ENCODE measurements at places on chromosomes 2 and 18.

- no peak for DNase-seq
Observed at GRCh38 chr18:3690764-3691066, 240.7 kb downstream of the TGIF1 start.

DNA sequence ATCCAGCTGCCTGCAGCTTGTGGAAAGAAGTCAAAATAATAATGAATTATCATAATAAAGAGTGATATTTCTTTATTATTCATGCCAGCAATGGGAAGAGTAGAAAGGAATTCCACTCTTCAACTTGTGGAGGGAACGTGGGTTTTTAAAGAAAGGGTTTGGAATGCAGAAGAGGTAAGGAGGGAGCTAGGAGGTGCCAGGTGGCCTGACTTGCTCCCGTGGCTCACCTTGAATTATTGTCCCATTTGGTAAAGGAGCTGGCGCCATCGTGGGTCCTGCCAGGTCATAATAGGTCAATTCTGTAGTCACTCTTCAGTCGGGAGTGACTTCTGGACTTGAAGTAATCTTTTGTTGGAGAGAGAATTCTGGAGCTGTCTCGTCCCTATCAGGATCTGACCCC, 95.2 kb upstream of the BARD1 start:
- no peak for DNase-seq

DNA sequence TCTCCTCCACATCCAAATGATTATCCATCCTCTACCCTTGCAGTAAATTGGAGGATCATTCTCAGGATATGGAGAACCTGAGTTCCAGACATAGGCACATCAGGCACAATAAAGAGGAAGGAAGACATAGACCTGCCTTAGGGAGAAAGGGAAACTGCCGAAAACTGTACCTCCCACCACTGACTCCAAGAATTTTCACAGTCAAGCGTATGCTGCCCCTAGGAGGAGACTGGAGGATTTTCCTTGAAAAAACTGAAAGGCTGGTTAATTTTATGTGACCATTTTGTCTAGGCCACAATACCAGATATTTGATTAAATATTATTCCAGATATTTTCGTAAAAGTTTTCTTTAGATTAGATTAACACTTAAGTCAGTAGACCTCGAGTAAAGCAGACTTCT, 638.5 kb upstream of the PKDCC start:
- DNase-seq, result no peak

DNA sequence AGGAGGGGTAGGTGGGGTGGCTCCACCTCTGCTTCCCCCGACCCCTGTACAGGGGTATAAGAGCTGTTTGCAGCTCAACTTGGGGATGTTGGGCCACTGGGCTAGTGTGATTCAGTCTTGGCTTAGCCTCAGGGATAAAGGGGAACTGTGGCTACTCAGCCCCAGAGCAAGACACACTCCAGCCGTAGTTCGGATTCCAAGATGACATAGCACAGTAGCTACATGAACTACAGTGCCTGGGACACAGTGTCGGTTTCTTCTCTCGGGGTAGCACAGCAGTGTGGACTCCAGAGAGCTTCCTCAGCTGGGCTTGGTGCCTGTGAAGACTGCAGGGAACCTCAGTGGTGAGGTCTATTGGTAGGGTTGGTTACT, 21.1 kb downstream of the CARF start:
- DNase-seq, result no peak

- DNase-seq, result no peak
Observed at GRCh38 chr2:111118981-111119821, 1.5 kb upstream of the BCL2L11 start.

- DNase-seq, result peak; percentile 28
Observed at GRCh38 chr18:41642756-41643155, 312.3 kb upstream of the PIK3C3 start.

DNA sequence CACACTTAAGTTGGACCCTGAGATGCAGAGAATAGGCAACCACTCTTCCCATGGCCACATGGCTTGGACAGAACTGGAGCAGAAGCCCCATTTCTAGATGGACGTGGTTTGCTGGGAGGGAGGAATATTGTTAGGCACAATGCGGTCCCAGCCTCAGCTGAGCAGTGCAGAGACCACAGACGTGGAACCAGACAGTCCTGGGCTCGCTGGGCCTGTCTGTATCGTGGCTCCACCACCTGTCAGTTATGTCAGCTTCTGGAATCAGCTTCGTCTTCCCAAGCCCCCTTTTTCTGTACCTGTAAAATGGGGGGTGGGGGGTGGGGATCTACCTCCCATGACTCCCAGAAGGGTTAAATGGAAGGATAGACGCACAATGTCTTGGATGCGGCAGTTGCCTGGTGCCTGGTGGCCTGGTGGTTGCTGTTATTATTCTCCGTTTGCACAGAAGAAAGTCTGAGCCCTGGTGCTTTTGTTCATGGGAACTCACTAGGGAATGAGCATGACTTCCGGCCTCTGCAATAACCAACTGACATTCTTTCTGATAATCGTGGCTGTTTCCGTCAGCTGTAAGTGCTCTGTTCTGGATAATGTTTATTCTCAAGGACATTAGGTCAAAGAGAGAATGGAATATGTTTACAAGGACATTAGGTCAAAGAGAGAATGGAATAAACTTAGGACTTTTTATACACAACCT, 31.4 kb downstream of the COLEC11 start:
- DNase-seq, result no peak

DNA sequence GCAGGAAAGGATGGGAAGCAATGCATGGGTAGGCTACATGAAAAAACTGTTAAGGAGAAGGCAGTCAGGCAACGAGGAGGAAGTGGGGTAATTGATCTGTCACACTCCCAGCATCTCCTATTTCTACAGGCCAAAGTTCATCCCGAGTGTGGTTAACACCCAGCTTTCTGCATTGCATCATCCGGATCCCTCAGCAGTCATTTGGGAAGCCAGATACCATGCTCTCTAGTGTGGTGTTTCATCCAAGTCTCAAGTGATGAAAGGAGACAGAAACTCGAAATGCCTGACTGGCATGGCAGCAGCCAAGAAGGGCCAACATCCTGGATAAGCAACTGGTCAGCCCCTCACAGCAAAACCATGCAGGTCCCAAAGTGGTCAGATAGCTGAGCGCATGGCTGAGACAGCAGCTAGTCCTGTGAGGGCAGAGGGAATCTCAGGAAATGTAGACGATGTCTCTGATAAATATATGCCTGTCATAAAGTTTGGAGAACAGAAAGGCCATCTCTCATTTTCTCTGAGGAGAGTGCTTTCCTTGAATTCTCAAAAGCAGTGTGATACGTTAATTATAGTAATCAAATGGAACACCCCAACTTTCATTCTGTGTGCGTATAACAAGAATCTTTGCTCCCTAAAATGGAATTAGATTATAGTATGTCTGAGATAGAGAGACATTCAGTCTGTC, 24.8 kb upstream of the HNRNPA3 start:
- DNase-seq, result peak; percentile 80

DNA sequence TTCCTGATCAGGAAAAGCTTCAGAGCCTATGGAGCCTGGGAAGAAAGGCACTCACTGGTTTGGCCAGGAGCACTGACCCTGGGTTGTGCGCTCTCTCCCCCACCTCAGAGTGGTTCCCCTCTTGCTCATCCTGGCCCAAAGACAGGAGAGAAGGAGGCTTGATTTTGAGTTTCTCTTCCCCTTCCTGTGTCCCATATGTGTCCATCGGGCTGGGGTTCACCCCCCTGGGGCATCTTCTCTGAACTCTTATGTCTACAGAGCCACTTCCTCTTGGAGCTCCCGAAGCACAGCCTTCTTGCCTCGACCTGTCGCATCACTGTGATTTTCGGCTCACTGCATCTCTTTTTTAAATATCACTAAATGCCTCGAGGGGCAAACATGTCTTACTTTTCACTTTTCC, 692.3 kb downstream of the RNF144A start:
- no peak for DNase-seq

DNA sequence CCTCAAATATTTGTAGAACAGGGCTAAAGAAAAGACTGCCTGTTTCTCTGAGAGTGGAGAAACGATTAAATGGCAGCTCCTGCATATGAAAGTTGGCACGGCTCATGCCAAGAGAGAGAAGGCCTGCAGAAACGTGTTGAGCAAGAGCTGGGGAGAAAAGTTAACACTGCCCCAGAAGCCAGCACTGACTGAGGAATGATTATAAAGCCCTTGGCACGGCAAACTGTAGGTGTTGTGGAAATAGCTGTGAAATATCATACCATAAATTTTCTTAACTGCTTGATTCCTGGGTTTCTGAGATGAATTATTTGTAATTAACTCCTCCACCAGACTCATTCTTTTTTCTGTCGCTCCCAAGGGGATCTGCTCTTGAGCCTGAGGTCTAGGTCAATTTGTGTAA, 4.3 kb downstream of the FRZB start:
- DNase-seq, result no peak

DNA sequence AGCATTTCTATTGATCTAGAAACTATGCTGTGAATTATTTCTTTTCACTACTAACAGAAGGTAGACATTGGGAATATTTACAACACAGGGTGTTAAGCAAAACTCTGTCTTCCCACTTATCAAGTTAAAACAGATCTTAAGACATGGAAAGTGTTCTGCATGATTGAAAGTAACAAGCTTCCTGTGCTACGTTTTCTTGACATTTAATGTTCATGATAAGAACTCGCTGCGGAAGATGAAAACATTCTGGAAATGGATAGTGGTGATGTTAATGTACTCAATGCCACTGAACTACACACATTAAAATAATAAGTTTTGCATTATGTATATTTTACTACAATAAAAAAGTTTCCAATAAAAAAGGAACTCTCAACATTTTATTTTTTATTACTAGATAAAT, 74.4 kb upstream of the SCN7A start:
- no peak for DNase-seq

GRCh38 chr2:60247471-60247870, 306.0 kb downstream of the BCL11A start:
- DNase-seq, result no peak

- DNase-seq, result no peak
Observed at GRCh38 chr2:99085421-99085820, 56.1 kb upstream of the C2orf15 start.

GRCh38 chr2:100184055-100184737, 41.8 kb upstream of the AFF3 start:
- no peak for DNase-seq

DNA sequence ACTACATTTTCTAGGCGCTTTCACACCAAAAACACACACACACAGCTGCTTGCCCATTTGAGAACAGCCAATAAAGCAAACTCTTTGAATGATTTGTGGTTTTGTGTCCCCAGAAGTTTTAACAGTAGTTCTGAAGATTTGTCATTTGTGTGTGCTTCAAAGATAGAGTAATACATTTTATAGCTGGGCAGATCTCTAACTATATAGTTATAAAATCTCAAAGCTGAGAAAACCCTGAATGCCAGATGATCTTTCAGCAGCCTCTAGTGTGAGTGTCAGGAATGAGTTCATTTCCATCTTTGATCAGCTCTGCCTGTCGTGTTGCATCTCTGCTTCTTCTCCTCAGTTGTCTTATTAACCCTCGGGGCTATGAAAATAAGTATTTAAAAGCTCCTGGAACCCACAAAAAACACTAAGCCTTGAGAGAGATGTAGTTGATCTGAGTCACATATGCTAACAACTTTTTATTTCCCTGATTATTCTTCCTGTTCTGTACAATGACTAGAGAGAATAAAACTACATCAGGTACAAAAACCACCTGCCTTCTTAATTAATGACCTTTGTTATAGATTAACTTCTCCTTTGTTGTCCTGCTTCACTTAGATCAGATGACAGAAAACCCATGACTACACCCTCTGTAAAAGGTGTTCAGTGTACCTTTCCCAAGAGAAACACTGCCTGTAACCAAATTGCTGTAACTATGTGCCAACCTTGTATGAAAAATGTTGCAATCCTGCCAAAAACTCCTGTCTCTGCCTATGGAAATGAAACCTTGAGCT, 30.0 kb upstream of the SLC3A1 start:
- no peak for DNase-seq

DNA sequence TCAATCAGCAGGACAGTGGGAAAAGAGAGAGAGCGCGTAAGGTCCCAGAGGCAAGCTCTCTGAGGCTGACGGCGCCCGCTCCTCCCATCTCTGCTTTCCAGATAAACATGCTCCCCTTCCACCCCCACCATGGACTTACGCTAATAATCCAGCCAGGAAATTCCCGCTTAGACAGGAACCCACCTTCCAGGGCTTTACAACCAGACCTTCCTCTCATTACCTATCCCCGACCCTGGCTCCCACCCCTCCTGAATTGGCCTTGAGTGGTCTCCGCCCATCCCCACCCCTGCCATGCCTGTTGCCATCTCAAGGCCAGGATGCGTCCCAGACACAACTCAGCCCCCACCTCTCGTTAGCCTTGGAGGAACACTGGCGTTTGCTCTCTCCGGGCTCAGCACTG, 131.1 kb downstream of the SMAD2 start:
- DNase-seq, result no peak

- DNase-seq, result no peak
Observed at GRCh38 chr2:168626647-168627046, 170.6 kb downstream of the CERS6 start.

DNA sequence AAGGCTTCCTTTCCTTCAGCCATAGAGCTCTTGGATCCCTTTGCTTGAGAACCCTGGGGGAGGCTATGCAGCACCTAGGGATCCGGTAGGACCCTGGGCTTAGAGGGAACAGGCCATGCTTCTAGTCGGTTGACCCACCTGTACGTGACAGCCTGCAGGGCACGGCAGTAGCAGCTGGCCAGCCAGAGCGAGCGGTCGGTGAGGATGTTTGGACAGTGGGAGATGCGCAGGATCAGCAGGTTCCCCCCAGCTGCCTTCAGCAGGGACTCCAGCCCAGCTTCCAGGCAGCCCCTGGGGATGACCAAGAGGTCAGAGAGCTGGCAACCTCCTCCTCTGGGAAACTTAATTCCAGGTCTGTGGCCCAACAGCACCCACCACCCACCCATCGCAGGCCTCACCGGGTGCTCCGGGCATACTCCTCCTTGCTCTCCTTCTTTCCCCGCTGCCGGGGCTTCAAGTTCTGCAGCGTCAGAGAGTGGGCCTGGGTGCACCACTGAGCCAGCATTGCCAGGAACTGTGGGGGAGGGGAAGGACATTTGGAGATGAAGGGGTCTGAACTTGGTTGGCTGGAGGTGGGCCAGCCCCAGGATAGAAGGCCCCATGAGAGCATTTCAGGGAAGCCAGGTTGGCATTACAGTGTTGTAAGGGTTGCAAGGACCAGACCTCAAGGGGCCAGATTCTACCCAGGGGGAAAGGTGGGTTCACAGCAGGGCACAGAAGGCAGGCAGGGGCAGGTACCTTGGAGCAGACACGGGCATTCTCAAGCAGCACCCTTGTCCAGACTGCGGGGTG, 20.5 kb downstream of the FBXO41 start:
- no peak for DNase-seq

GRCh38 chr2:238650536-238650935, 197.3 kb upstream of the TWIST2 start:
- no peak for DNase-seq

DNA sequence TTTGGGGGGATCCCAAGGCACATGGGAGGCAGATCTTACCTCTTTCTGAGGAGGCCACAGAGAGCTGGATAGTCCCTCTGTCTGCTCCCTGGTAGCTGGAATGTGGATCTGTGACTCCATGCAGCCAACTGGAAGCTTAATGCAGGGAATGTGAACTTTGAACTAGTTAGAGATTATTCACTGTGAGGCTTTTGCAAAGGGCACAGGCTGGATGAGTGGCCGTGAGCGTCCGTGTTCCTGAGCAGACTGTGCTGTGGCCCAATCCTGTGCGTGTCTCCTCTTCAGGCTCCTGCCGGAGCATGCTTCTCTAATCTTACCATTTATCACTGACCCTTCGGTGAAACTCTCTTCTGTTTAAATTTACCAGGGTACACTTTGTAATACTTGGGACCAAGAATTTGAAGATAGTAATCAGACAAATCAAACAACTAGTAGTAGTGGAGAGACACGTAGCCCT, 187.6 kb downstream of the PTPRM start:
- no peak for DNase-seq

Data from fibroblast of skin of right biceps (primary cell).